ENCODE measurements at places on chromosomes 16 and 17.
A peak's percentile ranks its signal among the peaks of the same experiment; 100 is the strongest.

- DNase-seq = no peak
Measured at GRCh38 chr16:89442990-89443726, 47.2 kb downstream of the ANKRD11 start.

DNA sequence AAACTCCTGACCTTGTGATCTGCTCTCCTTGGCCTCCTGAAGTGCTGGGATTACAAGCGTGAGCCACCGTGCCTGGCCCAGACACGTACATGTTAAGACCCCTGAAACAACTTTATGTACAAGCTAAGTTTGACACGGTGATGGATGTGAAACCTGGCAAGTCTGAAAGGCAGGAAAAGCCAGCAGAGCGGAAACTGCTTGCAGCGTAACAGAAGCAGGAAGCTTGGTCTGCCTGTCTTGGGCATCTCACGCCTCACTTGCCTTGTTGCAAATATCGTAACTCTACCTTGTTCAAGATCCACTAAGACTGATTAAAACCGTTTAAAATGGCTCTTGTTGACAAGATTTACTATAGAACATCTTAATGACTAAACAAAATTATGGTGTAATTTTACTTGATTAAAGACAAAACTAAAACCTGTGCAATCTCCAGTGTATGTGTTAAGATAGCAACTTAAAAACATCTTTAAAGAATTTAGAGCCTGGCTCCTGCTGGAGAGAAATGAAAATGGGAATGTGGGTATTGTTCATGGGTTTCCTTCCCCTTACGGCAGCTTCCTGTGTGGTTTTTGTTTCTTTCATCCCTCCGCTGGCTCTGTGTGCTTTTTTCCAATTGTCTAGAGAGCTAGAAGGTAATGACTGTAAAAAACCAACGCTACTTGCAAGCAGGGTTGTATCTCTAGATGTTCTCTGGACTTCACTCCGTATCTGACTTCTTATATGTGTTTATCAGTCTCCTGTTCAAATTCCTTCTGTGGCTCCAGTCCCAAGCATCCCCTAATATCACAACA is 477.6 kb downstream of the XYLT1 start:
- DNase-seq = no peak

GRCh38 chr16:52538511-52538910 is 8.4 kb downstream of the TOX3 start:
- no peak for DNase-seq

DNA sequence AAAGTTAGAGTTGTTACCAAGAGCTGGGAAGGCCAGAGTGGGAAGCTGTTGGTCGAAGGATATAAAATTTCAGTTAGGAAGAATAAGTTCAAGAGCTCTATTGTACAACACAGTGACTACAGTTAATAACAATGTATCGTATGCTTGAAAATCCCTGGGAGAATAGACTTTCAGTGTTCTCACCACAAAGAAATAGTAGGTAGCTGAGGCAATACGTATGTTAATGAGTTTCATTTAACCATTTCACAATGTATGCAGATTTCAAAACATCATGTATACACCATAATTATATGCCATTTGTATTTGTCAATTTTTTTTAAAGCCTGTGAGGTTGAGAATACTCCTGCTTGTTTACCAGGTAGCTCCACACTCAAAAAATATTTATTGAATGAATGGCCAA is 41.5 kb upstream of the MYOCD start:
- DNase-seq = no peak

DNA sequence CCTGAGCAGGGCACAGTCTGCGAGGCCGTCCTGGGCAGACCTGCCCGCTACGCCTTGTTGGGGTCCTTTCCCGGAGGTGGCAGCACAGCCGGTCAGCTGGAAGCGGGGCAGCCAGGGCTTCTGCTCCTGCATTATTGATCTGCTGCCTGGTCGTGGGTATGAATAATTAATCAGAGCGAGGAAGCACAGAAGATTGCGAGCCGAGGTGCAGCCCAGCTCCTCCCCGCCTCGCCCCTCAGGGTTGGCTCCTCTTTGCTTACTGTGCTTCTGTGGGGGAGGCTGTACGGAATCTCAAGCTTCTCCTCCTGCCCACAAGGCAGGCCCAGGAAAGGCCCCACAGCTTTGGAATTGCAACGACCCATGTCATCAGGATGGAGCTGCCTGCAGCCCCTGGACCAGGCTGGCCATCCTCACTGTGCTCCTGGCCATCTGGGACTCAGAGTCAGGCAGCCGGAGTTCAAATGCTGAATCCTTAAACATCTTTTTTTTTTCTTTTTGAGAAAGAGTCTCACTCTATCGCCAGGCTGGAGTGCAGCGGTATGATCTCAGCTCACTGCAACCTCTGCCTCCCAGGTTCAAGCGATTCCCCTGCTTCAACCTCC is 25.6 kb downstream of the TRARG1 start:
- no peak for DNase-seq

DNA sequence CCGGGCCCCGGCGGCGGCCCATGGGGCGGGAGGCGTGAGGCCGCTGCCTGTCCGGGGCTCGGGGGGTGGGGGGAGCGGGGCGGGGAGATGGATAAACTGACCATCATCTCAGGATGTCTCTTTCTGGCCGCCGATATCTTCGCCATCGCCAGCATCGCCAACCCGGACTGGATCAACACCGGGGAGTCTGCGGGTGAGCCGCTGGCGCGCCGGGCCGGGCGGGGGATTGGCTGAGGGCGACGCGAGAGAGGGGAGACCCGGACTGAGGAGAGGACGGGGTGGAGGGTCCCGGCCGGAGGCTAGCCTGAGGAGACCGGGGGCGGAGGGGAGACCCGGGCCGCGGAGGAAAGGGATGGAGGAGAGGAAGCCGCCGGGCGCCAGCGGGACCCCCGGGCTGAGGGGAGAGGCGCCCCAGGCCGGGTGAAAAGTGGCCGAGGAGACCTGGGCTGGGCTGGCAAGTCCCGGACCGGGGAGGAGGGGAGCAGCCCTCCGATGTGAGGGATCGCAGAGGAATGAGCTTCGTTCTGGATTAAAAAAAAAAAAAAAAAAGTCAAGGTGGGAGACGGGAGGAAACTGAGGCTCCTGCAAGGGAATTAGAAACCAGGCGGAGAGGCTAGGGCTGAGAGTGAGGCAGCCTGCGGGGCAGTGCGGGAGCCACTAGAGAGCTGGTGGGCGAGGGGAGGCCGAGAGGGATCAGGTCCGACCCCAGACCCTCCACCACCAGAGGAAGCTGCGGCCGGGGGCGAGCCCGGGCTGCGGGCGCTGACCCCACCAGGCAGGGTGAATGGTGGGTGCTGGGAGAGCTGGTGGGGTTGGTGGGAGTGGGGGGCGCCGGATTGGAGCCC is 526 bp downstream of the MOSMO start:
- peak; percentile 43 for DNase-seq

DNA sequence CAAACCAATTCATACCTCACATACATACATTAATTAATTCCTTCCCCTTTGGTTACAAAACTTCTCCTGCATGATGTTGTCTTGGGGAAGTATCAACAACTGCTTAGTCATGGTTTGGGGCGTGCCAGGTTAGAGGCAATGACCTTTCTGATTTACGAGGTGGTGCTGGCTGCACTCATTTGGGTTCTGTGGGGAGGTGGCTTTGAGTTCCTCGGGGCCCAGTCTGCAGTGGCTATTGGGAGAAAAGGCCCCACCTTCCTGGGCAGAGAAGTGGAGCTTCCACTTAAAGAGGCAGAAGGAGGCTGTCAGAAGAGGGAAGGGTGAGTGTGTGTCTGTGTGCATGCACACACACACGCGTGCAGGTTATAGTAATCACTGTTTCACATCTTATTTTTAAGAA is 10.2 kb upstream of the ETV4 start:
- DNase-seq = no peak

DNA sequence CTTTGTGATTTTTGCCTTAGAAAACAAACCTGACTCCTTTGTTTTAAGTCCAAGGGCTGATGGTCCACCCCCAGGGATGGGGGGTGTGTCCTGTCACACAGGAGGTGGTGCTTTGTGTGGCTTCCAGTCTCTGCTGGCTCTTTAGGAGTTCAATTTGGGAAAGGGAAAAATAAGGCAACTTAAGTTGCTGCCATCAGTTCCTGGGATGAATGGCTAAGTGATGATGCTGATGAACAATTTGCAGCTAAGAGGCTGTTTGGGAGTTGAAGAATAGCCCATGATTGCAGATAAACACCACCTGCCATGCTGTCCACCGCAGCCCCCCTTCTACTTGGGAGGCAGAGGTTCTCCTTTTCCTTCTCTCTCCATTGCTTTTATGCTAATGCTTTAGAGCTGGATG is 40.2 kb downstream of the ARL4D start:
- DNase-seq = no peak

Measured in memory B cell (primary cell).